ENCODE measurements at places on chromosomes 5 and 9. TPM values are rescaled to one million over a fixed set of nuclear protein-coding genes. Genes with fewer than 3 reads are reported as not detected.

Gene TRIP13
- 73.8 TPM for total RNA-seq

Gene ZNF474
- total RNA-seq: not detected

Gene SLC12A2
- 70.0 TPM for total RNA-seq

Gene PCDHA9
- total RNA-seq: under 0.01 TPM

Data from regular cardiac myocyte (primary cell).